ENCODE measurements at places on chromosomes 11 and 22.
A peak's percentile ranks its signal among the peaks of the same experiment; 100 is the strongest.

- DNase-seq = no peak
Observed at GRCh38 chr11:94786264-94787126, 18.3 kb downstream of the AMOTL1 start.

GRCh38 chr11:64687643-64688533 is 35.1 kb downstream of the NRXN2 start:
- no peak for DNase-seq

DNA sequence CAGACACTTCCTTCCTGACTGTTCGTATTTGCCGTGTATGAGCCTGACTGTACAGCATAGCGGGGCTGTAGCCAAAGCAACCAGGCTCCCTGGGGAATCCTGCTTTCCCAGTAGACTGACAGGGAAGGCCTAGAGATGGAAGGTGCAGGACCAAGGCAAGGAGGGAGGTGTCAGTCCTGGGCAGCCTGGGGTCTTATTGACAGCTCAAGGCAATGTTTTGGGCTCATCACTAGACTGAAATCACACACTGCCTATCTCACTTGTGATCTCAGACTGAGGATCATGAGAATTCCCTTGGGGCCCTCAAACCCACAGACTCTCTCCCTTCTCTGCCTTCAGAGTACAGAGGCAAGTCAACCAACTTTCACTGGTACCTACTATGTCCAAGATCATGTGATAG is 346.8 kb upstream of the NARS2 start:
- DNase-seq = peak; percentile 82

DNA sequence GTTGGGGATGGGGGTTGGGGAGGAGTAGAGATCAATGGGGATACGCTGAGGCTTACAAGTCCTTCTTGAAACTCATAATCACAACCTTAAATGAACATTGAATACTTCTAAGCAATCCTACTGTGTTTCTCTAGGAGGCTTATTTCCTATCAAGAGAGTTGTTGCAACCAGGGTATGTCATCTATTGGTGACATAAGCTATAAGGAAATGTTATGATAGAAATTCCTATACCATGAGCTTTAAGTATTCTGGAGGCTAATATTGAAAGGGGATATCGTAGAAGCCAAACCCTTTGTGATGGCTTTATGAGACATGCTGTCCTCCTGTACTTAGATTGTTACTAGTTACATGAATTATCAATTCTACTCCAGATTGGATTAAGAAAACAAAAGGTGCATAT is 72.9 kb downstream of the DKK3 start:
- DNase-seq = no peak

DNA sequence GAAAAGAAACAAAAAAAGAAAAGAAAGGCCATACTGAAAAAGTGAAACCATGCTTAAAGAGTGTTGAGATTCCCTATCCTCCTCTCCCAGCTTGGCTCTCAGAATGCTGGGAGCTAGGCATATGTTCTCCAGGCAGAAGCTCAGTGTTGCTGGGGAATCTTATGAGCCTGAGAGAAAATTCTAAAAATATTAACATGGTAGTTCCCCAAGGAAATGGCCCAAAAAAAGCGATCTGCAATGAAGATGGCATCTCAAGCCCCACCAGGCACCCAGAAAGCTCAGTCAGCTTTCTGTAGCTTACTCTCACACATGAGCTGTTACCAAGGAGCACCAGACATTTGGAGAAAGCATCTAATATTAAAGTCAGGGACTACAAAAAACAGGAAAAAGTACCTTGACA is 94.5 kb downstream of the CD44 start:
- DNase-seq = no peak

DNA sequence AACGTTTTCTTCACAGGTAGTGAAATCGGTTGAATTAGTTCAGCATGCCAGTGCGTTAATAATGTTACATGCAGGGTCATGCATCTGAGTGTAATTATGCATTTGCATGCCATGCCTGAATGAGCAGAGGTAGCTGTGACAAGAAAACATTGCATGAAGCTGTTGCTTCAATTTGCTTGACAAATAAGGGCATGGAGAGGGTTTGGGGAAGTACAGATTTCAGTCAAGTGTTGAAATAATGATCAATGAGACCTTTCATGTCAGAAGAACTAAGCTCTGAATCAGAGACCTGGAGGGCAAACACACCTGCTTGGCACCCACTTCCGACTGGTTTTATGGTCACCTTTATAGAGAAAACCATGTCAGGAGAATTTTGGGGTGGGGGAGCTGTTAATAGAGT is 221.4 kb downstream of the DBX1 start:
- no peak for DNase-seq

GRCh38 chr22:50452649-50453048 is 22.2 kb downstream of the SBF1 start:
- DNase-seq = no peak

- no peak for DNase-seq
Observed at GRCh38 chr11:132347156-132348090, 977.0 kb downstream of the NTM start.

DNA sequence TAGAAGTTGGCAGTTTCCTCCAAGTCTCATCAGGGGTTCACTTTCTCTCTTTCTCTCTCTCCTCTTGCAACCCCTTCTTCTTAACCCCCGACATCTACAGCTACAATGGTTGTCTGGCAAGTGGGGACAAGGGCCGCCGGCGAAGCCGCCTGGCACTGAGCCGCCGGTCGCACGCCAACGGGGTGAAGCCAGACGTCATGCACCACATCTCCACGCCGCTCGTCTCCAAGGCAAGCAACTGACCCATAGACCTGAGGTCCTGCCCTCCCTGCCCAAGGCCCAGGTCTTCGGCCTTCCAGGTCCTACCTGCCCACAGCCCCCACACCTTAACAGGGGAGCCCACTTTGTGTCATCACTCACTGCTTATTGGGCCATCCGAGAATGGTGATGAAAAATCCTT is 4.4 kb downstream of the PELI3 start:
- no peak for DNase-seq

DNA sequence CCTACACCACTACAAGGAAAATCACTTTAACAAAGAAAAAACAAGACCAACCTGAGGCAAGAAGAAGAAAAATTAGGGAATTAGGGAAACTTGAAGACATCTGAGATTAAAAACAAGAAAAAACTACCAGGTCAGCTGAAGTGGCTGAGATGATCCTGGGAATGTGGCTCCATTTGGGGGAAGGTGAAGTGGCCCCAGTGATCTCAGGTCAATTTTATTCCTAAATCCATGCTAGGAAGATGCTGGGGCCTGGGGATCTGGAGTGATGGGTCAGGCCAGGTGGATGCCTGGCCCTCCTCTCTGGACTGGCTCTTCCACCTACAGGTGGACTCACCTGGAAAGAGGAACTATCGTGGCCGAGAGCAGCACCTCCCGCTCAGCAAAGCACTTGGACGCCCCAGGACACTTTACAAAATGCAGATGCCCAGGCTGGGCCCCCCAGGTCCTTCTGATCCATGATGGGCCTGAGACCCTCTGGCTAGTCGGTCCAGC is 6.7 kb downstream of the TOP3B start:
- no peak for DNase-seq

- DNase-seq = no peak
Observed at GRCh38 chr22:49800408-49801238, 27.1 kb downstream of the BRD1 start.

DNA sequence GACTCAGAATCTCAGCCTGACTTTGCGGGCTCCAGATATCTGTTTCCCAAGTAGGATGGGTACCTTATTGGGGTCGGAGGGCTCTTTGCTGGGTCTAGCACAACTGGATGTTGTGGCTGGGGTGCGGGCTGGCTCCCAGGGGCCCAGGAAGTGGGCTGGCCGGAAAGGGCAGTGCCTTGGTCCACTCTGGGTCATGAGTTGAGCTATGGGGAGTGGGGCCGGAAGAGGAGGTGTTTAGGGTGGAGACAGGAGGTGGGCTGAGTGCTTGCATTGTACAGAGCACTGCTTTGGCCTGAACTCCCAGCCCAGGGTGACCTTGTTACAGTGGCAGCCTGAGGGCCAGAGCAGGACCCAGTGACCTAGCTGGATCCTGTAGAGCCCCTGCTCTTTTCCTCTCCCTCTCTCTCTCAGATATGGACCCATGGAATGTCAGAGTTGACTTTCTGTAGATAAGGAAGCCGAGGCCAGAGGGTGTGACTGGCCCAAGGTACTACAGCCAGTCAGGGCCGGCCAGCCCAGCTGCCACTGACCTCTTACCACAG is 13.2 kb downstream of the PHLDB1 start:
- no peak for DNase-seq

- DNase-seq = no peak
Observed at GRCh38 chr11:8729837-8730696, 47.5 kb downstream of the RPL27A start.

- DNase-seq = no peak
Observed at GRCh38 chr11:73330569-73331093, 22.6 kb downstream of the ARHGEF17 start.

DNA sequence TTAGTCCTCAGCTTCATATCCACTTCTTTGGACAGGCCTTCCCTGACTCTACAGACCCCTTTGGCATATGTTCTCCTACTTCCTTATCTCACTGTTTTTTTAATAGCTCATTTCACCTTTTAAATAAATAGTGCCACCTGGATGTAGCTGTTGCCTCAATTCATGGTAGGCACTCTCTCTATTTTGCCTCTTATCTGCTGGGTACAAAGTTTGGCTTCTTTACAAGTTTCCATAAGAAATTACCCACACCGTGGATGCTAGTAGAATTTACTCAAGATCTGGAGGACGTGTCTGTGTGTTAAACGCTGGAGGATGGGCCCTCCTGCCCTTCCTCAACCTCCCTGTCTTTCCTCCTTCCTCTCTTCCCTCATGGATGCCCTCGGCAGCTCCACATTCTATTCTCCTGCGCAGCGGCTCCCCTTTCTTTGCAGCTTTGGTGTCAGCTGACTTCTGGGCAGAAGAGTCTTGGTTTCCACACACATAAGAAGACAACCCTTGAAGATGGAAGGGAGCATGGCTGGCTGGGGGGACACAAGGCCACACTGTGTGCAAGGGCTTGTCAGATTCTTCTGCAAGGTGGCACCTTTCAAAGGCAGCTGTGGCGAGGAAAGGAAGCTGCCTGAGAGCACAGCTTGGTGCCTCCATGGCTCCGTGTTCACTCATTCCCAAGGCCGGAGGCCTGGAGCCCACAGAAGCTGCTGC is 212.6 kb downstream of the SNX19 start:
- DNase-seq = no peak

GRCh38 chr22:41526226-41526829 is 17.9 kb downstream of the POLR3H start:
- DNase-seq = no peak

GRCh38 chr11:100761841-100762240 is 74.8 kb downstream of the ARHGAP42 start:
- no peak for DNase-seq

DNA sequence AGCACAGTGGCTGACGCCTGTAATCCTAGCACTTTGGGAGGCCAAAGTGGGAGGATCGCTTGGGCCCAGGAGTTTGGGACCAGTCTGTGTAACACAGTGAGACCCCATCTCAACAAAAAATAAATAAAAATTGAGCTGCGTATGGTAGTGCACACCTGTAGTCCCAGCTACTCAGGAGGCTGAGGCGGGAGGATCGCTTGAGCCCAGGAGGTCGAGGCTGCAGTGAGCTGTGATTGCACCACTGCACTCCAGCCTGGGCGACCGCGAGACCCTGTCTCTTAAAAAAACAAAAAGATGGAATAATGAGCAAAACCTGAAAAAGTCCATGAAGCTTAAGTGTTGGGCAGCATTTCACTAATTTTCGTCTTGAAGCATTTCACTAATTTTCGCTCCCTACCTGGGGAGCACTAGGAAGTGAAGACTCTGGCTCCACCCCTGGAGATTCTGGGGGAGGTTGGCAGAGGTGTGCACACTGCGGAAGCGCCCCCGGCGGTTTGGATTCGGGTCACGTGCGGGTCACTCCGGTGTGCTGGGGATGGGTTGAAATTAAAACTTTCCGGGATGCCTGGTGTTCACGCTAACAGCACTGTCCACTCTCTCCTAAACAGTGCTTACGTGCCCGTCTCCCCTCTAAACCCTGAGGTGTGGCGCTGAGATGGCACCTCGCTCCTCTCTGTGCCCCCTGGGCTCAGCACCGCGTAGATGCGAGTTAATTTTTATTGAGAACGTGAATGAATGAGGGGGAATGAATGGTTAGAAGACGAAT is 906 bp upstream of the NAA40 start:
- no peak for DNase-seq

DNA sequence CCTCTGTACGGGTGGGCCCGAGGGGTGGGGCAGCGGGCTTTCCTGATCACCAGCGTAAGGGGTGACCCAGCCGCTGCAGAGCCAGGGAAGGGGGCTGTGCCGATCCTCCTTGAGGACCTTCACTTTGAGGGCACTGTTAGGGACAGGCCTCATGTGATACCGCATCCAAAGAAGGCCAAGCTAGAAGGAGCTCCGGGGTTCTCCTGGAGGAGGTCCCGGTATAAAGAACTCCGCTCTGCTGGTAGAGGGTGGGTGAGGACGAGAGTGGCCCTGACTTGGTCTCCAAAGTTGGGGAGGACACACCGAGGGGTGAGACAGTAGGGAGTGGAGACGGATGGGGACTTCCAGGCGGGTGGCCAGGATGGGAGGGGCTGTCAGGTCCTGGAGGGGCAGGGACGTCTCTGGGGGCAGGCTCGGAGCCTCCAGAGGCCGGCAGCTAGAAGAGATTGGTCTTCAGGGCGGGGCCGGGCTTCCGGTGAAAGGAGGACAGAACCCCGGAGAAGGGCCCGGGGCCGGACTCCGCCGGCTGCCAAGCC is 4.6 kb downstream of the PHOX2A start:
- DNase-seq = no peak

DNA sequence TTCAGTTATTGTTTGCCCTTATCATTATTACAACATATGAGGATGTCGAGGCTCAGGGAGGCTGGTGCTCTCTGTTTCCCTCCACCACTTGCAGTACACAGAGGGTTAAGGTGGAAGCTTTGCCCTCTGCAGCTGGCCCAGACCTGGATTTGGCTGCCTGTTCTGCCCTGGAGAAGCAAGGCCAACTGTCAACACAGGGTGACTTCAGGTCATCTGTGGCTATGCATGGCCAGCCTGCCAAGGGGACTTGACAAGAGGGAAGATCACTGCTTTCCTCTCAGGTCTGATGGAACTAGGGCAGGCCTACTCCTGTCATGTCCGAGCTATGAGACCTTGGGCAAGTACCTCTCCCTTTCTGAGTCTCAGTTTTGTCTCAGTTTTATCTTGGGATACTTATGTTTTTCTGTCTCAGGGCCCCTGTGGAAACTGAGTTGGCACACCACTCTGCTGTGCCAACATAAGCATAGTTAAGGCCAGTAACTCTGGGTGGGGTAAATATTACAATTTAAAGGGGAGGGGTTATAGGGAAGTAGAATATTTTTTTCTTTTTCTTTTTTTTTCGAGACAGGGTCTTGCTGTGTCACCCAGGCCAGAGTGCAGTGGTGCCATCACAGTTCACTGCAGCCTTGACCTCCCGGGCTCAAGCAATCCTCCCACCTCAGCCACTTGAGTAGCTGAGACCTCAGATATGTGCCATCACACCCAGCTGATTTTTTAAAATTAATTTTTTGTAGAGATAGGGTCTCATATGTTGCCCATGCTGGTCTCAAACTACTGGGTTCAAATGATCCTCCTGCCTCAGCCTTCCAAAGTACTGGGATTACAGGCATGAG is 2.4 kb upstream of the THRSP start:
- DNase-seq = no peak

GRCh38 chr11:44790211-44790610 is 63.4 kb downstream of the TSPAN18 start:
- no peak for DNase-seq

- no peak for DNase-seq
Observed at GRCh38 chr11:134393638-134394037, 18.4 kb downstream of the B3GAT1 start.

GRCh38 chr11:44531636-44532035 is 33.8 kb upstream of the CD82 start:
- DNase-seq = no peak

Data from NCI-H1436 (cell line).